Epithelial cell of umbilical artery (primary cell): ENCODE measurements at places on chromosomes 13 and 19. TPM values are rescaled to one million over a fixed set of nuclear protein-coding genes. Genes with fewer than 3 reads are reported as not detected.

Gene ZNF135
- 0.30 and 0.32 TPM in 2 replicates for total RNA-seq

Gene ZNF285
- 1.9 and 5.3 TPM in 2 replicates for total RNA-seq

Gene ZNF816
- 11.0 and 16.4 TPM in 2 replicates for total RNA-seq

Gene UQCRFS1
- total RNA-seq: 30.5 and 42.2 TPM in 2 replicates

Gene CNFN
- not detected in 2 replicates for total RNA-seq

Gene ZNF470
- total RNA-seq: 2.3 and 2.7 TPM in 2 replicates

Gene CFAP97D2
- not detected in 2 replicates for total RNA-seq

Gene BCAM
- 10.0 and 19.8 TPM in 2 replicates for total RNA-seq

Gene TMEM238
- 0.65 TPM in 1 of 2 replicates, not detected in the other for total RNA-seq

Gene VSTM2B
- total RNA-seq: not detected in 2 replicates

Gene RHPN2
- total RNA-seq: 2.1 and 2.3 TPM in 2 replicates

Gene GAS6
- 51.8 and 68.5 TPM in 2 replicates for total RNA-seq

Gene SRRM5
- not detected in 2 replicates for total RNA-seq

Gene KLK14
- total RNA-seq: under 0.01 TPM in 1 of 2 replicates, not detected in the other

Gene TMEM190
- total RNA-seq: not detected in 2 replicates

Gene ZNF497
- 0.65 and 1.4 TPM in 2 replicates for total RNA-seq

Gene DNAAF3
- 0.32 and 0.76 TPM in 2 replicates for total RNA-seq

Gene NEK5
- total RNA-seq: under 0.01 and 0.30 TPM in 2 replicates

Gene HSPB6
- total RNA-seq: 0.65 and 3.0 TPM in 2 replicates

Gene WDR87
- not detected in 2 replicates for total RNA-seq

Gene SLC25A41
- total RNA-seq: not detected in 2 replicates

Gene ZNF729
- total RNA-seq: not detected in 2 replicates

Gene KLK5
- total RNA-seq: not detected in 2 replicates

Gene PNMA8A
- 2.3 and 7.1 TPM in 2 replicates for total RNA-seq

Gene PRTN3
- not detected in 2 replicates for total RNA-seq

Gene ZNF544
- 58.1 and 95.7 TPM in 2 replicates for total RNA-seq

Gene GRK1
- under 0.01 TPM in 1 of 2 replicates, not detected in the other for total RNA-seq

Gene PTGIR
- total RNA-seq: 0.32 and 1.4 TPM in 2 replicates

Gene CABP5
- not detected in 2 replicates for total RNA-seq

Gene SYT5
- total RNA-seq: not detected in 2 replicates

Gene C19orf85
- not detected in 2 replicates for total RNA-seq

Gene KL
- total RNA-seq: 0.15 TPM in 1 of 2 replicates, not detected in the other

Gene DACT3
- 0.15 TPM in 1 of 2 replicates, not detected in the other for total RNA-seq

Gene CEACAM7
- total RNA-seq: 0.32 TPM in 1 of 2 replicates, not detected in the other

Gene CEACAM20
- total RNA-seq: not detected in 2 replicates

Gene NLRP9
- total RNA-seq: not detected in 2 replicates

Gene MEIOSIN
- total RNA-seq: not detected in 2 replicates

Gene PTPRH
- total RNA-seq: 0.32 and 3.5 TPM in 2 replicates

Gene ZNF528
- total RNA-seq: 6.2 and 8.2 TPM in 2 replicates

Gene SEMA6B
- 70.5 and 71.8 TPM in 2 replicates for total RNA-seq

Gene GFY
- total RNA-seq: not detected in 2 replicates

Gene ZNF441
- 4.5 and 8.7 TPM in 2 replicates for total RNA-seq

Gene NECTIN2
- 109 and 121 TPM in 2 replicates for total RNA-seq

Gene SERTM1
- under 0.01 TPM in 1 of 2 replicates, not detected in the other for total RNA-seq

Gene SHISA7
- total RNA-seq: not detected in 2 replicates

Gene SIGLEC6
- not detected in 2 replicates for total RNA-seq

Gene KIR3DL2
- not detected in 2 replicates for total RNA-seq

Gene MEDAG
- 29.6 and 90.3 TPM in 2 replicates for total RNA-seq

Gene IGFL4
- 0.15 TPM in 1 of 2 replicates, not detected in the other for total RNA-seq

Gene CDC42EP5
- 29.6 and 40.3 TPM in 2 replicates for total RNA-seq

Gene INSR
- total RNA-seq: 21.6 and 50.0 TPM in 2 replicates

Gene ACP7
- under 0.01 TPM in 1 of 2 replicates, not detected in the other for total RNA-seq

Gene DHDH
- total RNA-seq: not detected in 2 replicates

Gene PLIN5
- total RNA-seq: 1.4 TPM in 1 of 2 replicates, not detected in the other
